ENCODE measurements at places on chromosomes 5 and 9. TPM values are rescaled to one million over a fixed set of nuclear protein-coding genes. Genes with fewer than 3 reads are reported as not detected.
A peak's percentile ranks its signal among the peaks of the same experiment; 100 is the strongest.

DNA sequence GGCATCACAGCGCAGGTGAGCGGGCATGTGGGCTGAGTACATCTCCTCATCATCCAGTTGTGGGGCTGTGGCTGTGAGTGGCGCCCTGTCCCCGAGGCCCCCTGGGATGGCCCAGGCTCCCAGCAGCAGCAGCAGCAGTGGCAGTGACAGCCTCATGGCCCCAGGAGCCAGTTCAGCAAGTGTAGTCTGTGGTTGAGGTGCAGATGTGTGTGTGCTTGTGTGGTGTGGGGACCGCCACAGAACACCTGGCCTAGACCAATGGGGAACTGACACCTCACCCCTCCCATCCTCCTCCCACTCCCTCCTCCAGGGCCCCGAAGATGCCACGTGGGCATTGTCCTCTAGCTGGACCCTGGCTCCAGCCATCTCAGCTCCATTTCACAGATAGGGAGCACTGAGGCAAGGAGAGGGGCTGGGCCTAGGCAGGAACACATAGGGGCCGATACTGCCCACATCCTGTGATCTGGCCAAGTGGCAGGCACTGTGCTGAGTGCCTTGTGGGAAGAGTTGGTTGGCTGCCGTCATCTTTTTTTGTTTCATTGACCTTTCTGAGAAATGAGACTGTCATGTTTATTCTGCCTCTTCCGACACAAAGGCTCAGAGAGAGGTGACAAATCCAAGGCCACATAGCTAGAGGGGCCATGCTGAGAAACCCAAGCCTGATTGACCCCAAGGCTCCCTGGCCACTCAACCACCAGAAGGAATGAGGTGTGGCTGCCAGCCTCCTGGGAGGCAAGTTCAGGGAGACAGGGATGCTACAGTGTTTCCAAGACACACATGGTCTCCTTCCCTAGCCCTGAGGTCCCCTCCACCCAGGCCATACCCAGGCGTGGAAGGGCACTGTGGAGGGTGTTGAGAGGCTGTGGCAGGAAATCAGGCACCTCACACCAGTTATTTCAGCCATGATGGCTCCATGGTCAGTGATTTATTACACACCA, at the start of gene MZB1:
TSS of gene MZB1 (minus strand) at position 213 of the 938 bp plus-strand sequence. CDS start at position 156, 57 bp downstream.
- no peak for DNase-seq

- no peak for DNase-seq
Measured at GRCh38 chr9:69495296-69495695, 170.3 kb downstream of the ENTREP1 start.

GRCh38 chr5:96871027-96871399, 5.3 kb upstream of the ERAP2 start:
- DNase-seq: no peak

GRCh38 chr5:158911693-158912363, 187.9 kb downstream of the EBF1 start:
- no peak for DNase-seq

GRCh38 chr9:33687779-33688178, 107.6 kb upstream of the PRSS3 start:
- DNase-seq: peak; percentile 27

LHFPL2 gene
- 62.5 TPM for total RNA-seq

ELOVL7 gene
- total RNA-seq: 11.3 TPM

PITX1 gene
- total RNA-seq: 4.6 TPM

GRCh38 chr5:38448568-38449350, 107.7 kb downstream of the LIFR start:
- no peak for DNase-seq

- no peak for DNase-seq
Measured at GRCh38 chr5:181261320-181262049, 542 bp upstream of the TRIM52 start.

QRFP gene
- total RNA-seq: not detected

DNA sequence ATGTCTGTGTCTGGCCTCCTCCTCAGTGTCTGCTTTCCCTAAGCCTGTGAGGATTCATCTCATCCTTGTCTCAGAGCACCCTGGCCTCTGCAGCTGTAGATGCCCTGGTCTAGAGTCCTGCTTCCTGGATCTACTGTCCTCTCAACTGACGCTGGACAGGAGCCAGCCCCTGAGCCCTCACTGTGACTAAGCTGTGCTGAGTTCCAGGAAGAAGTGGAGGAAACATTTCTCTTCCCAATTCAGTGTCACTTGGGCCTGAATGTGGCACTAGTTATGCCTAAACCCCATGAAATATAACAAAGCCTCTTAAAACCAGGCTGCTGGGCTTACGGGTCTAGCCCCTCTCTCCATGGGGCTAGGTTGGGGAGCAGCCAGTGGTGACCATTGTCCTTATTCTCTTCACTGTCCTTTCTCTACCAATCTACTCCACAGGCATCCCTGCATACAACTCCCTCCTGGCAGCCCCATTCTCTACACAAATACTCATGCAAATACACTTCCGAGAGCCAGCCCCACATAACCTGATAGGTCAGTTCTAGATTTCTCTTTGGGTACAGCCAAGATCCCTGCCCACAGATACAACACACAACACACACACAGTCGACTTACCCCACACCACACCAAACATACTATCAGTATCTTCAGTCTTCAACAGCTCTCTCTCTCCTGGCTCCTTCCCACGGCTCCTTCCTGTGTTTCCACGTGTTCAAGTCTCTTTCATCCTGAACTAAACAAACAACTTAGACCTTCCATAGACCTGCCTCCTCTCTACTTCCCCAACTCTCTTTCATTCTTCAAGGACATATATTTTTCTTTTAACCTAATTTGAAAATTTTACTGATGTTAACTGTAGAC, 220.8 kb downstream of the SNX18 start:
- DNase-seq: no peak

HINT2 gene
- total RNA-seq: 75.0 TPM

DNA sequence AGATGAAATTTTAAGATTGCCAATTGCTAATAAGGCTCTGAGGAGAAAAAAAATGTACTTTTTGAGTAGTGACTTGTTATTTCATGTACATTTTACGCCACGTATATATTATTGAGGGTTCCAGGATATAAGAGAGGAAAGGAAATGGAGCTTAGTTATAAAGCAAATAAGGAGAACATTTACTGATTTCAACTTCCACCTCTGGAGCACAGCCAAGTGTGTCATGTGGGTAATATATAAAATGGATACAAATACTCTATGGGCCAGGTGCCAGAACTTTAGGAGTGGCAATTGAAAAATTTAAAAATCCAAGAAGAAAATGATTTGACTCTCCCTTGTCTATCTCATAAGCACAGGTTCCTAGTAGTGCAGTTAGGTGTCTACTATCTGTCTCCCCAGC, 45.0 kb upstream of the VLDLR start:
- DNase-seq: no peak

GRCh38 chr5:107885601-107886000, 214.9 kb upstream of the EFNA5 start:
- no peak for DNase-seq

SLIT3 gene
- 12.5 TPM for total RNA-seq

GRCh38 chr9:75063556-75064305, 24.2 kb downstream of the NMRK1 start:
- DNase-seq: no peak

GRCh38 chr5:115812372-115812771, 4.1 kb downstream of the CDO1 start:
- no peak for DNase-seq

DNA sequence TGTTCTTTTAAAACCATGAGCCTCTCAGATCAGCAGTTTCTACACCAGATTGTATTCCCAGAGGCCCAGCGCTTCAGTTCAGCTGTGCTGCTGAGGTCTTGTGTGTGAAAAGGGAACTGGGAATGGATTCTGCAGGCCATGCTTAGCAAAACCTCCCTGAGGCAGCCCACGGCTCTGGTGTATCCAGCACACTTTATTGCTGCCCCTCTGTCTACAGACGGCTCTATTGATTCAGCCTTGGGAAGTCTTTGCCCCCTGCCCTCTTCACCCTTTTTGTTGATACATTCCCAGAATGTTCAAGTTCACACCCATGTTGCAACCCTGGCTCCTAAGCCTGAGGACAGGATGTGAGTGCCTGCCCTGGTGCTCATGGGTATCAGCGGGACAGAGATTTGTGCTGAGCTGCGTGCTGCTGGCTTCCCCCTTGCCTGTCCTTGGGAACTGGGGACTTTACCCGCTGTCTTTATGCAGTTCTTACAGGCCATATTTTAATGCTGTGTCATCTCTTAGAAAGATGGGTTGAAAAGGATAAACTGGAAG, 37.3 kb downstream of the ARHGAP26 start:
- no peak for DNase-seq

- DNase-seq: no peak
Measured at GRCh38 chr5:72057816-72058215, 49.5 kb upstream of the MAP1B start.

DNA sequence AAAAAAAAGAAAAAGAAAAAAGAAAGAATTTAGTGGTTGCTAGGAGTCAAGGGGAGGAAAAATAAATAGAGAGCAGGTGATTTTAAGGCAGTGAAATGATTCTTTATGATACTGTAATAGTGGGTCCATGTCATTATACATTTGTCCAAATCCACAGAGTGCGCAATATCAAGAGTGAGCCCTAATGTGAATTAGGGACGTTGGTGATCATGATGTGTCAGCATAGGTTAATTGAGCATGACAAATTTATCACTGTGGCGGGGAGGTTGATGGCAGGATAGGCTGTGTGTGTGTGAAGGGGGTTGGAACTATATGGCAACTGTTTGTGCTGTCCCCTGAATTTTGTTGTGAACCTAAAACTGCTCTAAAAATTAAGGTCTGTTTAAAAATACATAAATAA, 357.8 kb downstream of the ICE1 start:
- no peak for DNase-seq

DNA sequence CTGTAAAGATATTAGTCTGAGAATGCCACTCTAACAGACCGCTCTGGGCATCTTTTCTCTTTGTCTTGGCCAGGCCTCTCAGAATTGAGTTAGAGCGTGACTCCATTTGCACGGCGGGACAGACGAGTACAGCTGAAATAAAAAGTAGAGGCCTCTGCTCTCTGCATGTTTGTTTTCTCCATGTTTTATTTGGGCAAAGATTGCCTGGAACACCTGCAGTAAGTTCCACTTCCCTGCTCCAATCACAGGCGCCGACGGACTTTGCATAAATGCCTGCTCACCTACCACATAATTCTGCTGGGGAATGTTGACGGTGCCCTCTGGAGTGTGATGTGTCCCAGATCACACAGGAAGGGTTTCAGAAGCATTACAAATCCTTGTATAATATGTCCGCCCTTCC, 10.6 kb downstream of the SPOCK1 start:
- no peak for DNase-seq

DNA sequence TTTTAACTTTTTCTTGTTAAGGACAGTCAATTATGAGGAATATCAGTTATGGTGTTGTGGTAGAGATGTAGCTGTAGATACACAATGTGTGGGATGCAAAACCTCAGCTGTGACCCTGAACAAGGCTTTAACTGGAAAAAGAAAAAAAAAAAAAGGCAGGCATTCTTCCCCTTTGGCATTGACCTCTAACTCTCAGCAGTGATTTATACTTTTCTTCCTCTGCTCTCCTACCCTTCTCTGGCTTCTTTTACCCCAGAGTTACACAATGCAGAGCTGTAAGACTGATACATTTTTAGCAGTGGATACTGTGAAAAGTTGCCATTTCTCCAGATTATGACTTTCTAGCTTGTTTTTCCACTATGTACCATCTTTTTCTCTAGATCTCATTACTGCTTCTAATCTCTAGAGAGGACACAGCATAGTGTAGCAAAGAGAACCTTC, 2.0 kb downstream of the CTNNAL1 start:
- no peak for DNase-seq

- DNase-seq: no peak
Measured at GRCh38 chr5:160619381-160619780, 197.7 kb downstream of the PTTG1 start.

GRCh38 chr9:16421532-16421931, 448.9 kb downstream of the BNC2 start:
- DNase-seq: no peak

GRCh38 chr5:147454996-147455677, 54.7 kb downstream of the DPYSL3 start:
- DNase-seq: no peak

DNA sequence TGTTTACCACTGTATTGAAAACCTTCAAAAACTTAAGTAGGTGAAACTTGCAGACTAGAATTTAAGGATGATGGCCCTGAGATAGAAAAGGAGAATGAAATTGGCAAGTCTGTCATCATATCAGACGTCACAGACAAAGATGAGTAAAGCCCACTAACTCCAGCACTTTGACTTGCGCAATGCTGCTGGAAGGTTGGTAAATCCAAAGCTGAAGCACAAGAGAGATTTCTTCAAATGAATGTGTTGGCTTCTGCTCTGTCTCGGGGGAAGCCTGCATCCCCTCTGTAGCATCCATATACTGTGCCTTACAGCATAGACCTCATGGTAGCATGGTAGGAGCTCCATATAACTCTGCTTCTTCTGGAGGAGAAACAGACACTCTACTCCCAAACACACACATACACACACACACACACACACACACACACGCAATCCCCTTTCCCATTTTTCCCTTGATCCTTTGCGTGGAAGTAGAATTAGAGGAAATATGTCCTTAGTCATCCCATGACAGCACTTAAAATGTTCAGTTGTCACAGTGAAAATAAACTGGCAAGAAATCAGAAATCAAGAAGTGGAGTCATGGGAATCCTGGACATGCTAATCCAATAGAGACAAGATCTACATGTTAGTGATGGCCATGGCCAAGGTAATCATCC, 241.5 kb downstream of the NR3C1 start:
- no peak for DNase-seq

- no peak for DNase-seq
Measured at GRCh38 chr5:10372726-10373709, 19.5 kb downstream of the MARCHF6 start.

DNA sequence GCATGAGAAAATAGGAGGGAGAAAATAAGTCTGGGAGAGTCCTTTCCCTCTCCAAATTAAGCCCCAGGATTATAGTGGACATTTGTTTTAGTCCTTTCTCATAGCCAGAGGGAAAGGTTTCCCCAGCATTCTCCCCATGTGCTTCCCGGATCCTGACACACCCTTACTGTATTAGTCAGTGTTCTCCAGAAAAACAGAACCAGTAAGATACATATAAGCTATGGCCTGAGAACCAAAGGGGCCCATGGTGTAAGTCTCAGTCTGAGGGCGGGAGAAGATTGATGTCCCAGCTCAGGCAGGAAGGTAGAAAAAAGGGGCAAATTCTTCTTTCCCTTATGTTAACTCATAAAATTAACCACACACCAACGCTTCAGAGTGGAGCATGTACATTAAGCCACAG, 25.6 kb upstream of the SPATA31D4 start:
- no peak for DNase-seq

- no peak for DNase-seq
Measured at GRCh38 chr5:92544596-92544995, 1036.4 kb downstream of the NR2F1-AS1 start.

DNA sequence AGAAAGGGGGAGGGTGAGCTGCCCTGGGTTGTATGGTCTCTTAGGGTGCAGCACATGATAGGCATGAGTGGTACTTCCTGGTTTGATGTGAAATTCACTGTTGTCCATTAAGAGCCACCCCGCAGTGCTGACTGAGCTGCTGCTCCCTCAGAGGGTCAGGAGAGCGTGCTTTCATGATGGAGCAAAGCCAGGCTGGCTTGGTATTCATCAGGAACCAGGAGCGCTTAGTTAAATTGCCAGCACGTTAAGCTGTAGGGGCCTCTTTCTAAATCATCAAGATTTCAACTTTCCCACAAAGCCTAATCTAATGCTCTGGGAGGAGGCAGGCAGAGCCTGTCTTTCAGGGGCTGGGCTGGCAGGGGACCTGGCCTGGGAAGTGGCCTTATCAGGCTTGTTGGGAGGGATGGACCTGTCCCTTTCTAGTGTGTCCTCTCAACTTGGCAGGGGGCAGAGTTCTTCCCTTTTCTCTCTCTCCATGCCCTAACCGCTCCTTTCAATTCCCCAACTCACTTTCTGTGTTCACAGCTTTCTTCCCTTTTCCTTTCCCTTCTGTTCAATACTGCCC, 7.9 kb downstream of the CYSTM1 start:
- peak; percentile 44 for DNase-seq

GRCh38 chr5:2143646-2144353, 261.1 kb upstream of the IRX4 start:
- DNase-seq: no peak
